ENCODE measurements at places on chromosomes 1 and 21.

DNA sequence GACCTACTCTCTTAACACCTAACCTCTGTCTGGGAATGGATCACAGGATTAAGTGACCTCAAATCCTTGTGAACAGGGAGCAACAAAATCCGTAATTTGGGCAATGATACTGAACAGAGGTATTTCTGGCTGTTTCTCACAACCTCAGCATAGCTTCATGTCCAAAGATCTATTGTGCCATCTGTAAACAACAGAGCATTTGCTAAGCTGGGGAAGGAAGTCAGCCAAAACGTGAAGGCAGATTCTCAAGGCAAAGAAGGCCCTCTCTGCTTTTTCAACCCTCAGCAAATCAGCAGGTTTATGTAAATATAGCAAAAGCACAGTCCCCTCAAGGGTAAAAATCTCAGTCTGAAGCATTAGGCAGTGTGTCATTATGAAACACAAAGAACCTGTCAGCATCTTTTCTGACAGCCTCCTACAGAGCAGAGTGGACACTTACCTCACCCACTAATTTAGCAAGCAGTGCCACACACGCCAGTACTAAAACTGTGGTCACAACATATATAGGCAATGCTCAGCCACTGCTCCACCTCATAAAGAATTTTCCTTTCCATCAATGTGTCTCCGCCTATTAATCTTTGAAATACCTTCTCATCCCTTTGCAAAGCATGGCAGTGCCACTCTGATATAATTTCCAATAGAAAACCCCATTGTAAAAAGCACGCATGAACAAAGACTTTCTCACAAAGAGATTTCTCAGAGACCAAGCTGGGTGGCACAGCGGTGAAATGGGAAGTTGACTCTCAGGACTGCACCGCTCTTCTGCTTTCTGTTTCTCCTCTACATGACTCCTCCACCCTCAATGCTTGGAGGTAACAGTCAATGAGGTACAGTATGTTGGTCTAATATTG, 188.0 kb downstream of the RERE start:
- DNase-seq, result peak; percentile 25

DNA sequence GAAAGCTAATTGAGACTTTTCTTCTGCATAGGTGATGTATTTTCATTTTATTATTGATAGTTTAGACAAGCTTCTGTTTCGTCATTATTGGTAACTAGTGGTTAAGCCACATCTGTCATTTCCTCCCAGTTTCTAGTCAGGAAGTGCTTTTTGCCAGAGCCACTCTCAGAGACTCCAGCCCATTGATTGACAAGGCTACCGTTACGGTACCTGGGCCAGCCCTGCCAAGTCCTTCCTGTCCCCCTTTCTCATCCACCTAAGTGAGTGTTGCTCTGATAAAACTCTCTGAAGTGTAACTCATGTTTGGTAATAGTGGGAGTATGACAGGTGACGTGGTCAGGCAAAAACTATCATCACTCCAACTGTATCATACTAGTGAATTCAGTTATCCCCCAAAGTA, 29.6 kb upstream of the AGL start:
- no peak for DNase-seq

DNA sequence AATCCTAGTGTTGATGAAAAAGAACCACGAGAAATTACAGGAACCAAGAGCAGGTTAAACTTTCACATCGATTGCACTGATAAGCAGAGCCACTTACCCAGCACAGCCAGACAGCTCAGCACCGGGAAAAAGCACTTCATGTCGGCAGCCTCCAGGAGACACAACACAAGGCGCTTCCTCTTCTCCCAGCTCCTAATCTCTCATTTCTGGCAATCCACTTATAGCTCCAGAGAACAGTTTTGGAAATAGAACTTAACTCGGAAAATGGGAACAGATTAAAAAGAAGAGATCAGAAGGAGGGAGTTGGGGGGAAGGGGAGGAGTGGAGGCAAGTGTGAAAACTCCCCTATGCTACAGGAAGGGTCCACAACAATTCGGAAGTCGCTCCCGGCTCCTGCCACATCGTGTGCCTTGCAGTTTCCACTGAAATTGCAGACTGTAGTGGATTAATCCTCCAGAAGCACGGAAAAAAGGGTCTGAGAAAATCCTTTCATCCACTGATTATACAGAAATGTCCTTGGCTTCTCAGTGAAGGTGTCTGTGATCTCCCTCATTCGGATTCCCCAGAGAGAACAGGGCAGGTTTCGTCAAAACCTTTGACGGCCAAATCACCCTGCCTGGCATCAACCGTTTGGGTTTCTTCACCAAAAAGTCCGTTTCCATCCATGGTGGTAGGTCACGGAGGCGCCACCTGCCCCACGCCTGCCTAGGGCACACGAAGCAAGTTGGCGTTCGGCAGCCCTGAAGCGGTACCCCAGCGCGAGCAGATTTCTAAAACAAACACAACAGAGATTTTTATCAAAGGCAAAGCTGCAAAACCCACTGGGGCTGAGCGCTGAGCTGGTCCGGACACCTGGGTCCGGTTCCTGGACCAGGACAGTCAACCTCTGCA, 1.1 kb downstream of the IGSF3 start:
- DNase-seq, result no peak

GRCh38 chr1:211155040-211155439, 21.1 kb upstream of the KCNH1 start:
- DNase-seq, result no peak
